HuH-7.5 (cell line): ENCODE measurements at places on chromosomes 2 and 18.

GRCh38 chr2:76930056-76930744 lies 592.0 kb downstream of the LRRTM4 start:
- no peak for DNase-seq

DNA sequence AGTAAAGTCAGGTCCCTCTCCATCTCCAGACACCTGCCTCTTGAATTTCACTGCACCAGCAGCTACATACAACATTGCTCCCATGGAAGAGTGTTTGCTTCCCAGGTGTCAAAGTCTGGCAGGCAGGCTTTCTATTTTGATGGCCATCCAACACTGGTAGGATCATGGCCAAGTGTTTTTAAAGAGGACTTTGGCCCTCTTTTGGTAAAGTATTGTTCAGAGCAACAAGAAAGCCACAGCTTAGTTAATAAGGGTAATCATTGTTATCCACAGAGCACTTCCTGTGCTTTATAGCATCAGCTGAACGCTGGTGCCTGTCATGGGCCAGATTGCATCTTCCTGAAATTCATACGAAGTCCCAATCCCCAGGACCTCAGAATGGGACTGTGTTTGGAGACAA lies 133.2 kb downstream of the NCK2 start:
- DNase-seq = no peak

- no peak for DNase-seq
These were observed 117.3 kb downstream of the MIB1 start for GRCh38 chr18:21857871-21858270.

- no peak for DNase-seq
These were observed 9.4 kb upstream of the CTLA4 start for GRCh38 chr2:203858176-203858575.

DNA sequence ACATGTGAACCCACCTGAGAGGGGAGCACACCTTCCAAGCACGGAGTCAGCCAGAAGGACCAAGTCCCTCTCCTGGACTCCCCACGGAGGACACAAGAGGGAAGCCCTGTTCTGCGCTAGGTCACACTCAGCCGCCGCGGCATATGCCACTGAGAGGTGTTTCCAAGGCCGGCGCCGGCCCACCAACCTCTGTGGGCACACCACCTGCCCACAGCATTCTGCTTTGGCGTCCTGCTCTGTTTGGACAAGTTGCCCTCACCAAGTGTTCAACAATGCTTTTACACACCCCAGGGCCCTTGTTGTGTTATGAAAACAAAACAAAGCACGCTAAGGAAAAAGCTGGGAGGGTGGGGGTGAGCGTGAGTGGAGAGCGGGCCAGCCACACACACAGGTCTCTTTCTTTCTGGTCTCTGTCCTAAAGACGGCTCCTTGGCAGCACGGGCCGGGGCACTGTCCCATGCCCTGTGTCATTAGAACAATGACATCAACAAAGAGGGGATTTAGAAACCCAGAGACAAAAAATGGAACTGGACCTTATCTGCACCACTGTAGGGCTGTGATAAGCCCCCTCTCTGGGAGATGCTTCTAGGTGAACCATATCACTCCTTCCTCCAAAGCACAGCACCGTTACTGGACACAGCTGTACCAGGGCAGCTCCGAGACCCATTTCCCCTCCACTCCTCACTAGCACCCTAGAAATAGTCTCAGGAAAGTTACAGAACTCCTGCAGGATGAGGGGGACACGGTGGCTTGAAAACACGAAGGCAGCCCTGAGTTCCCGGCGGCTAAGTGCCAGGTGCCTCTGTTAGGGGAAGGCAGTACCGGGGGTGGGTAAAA lies 17.0 kb downstream of the SMAD7 start:
- no peak for DNase-seq
